GM18507 (cell line): ENCODE measurements at places on chromosomes 6 and 20.

GRCh38 chr20:17571153-17571527 lies 1.3 kb downstream of the DSTN start:
- no peak for DNase-seq

DNA sequence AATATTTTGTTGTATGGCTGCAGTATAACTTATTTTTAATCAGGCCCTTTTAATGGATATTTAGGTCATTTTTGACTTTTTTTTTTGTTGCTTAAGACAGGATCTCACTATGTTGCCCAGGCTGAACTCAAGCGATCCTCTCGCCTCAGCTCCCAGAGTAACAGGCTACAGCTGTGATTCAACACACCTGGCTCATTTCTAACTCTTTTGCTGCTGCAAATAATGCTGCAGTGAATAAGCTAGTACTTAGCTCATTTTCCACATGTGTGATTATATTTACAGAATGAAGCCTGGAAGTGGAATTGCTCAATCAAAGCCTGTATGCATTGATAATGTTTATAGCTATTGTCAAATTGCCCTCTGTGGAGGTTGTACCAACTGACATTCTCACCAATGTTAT lies 1.1 kb downstream of the GTSF1L start:
- no peak for DNase-seq

DNA sequence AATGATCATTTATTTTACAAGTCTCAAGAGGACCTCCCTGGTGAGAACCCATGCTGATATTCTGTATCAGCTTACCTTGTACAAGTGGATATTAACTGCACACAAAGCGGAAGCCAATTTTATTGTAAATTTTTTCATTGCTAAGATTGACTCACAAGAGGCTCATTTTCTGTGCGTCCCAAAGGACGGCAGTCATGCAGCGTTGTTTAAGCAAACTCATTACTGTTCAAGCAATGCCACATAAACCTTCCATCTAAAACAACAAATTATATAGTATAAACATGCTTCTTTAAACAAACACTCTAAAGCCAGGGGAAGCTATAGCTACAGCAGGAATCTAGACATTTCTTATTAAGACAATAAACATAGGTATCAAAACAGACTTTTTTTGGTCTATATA lies 575.3 kb downstream of the FRK start:
- DNase-seq: no peak

- DNase-seq: no peak
Measured at GRCh38 chr20:58402305-58402704, 13.3 kb downstream of the VAPB start.

- no peak for DNase-seq
Measured at GRCh38 chr20:39654171-39654570, 692.0 kb downstream of the DHX35 start.

DNA sequence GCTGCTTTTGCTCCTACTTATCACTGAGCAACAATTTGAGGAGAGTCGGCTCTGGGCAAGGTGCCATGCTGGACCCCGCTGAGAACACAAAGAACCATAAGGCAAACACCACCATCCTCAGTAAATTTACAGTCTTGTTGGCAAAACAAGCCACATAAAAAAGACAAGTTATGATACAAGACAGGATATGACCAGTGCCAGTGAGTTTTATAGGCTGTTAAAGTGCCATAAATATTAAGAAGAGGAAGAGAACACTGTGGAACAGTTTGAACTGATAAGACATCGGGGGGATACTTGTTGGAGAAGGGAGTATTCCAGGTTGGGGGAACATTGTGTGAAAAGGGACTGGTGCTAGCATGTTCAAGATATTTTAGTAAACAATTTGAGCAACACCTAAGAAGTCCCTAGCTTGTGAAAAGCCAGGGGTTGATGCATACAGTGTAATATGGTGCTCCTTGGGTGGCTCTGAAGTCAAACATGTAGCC lies 25.3 kb upstream of the RIPOR2 start:
- DNase-seq: no peak

DNA sequence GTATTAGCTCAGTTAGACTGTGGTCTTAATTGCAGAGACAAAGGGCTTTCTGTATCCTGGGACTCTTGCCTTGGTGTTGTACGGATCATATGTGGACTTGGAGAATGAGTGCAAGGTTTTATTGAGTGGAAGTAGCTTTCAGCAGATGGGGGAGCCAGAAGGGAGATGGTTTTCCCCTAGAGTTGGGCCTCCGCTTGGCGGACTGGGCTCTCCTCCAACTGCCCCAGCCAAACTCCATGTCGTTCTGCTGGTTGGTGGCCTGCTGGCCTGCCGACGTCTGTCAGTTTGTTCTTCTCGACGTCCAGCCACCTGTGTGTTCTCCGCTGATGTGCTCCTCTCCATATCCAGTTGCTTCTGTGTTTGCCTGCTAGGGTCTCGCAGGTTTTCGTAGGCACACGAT lies 189.5 kb upstream of the FLRT3 start:
- no peak for DNase-seq

DNA sequence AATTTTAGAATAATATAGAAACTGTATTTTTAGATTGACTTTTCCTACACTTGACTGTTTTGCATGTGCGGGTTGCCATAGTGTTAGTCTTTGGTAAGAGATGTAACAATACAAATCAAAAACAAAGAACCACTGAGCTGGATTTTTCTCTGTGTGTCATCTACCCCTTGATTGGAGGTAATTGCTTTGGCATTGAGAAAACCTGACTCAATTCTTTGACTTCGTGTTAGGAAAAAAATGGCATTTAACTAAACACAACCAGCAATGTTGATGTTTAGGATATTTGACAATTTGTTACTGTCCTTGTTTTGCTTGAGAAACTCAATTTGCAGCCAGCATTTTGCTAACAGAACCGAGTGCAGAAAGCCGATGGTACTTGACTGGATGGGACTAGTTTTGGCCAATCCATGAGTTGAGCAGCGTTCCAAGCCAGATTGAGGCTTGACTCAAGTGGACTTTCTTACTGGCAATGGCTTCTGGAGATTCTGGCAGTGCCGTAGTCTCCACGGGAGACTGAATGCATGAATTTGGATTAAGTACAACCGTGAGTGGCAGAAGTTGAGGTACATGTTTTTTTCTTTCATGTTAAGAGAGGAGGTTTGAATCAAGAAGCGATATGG lies 17.1 kb downstream of the TPBG start:
- no peak for DNase-seq

DNA sequence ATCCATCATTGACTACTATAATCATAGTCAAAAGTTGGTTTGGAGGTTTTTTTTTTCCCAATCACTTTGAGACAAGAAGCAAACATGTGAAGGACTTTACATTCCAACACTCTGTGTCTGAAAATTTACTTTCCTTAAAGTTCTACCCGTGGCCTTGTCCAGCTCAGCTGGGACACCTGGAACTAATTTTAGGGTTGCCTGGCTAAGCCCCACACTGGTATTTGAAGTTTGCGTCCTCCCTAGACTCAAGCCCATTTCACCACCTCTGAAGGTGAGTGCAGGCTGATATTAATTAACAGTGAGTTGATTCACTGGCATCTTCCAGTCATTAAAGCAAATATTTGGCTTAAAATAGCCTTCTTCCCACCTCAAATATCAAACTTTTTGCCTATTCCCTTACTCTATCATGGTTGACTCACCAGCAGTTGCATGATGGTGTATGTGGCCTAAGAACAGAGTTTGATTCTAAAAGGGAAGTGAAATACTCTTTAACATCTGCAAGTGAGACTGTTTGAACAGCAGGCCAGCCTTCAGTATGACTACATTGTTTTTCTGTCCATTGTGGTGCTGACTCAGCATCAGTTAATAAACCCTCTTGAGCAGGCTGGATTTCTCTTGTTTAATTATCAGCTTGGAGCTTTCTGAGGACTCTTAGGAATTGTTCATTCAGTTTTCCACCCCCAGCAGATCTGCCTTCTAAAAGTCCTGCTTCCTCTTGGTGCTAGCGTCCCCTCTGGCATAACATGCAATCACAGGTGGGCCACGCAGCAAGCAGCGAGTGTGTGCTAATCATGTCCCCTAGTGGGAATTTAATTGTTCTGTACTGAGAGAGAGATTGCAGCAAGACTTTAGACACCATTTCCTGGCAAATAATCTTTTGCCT lies 1.8 kb upstream of the PRDM1 start:
- no peak for DNase-seq

DNA sequence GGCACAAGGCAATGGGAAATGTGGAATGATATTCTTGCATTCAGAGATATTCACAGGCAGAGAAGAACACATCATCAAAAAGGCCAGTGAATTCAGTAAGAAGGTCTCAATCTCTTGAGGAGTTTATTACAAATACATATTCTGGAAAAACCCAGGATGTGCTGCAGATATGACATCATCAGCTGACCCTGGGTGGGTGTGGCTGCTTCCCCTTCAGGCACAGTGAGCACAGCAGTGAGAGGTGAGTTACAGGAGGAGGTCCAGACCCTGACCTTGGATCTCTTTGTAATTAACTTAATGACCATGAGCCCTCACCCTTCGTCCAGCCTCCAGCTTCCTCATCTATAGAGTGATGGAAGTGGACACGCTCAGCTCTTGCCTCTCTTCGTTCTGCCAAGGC lies 147.5 kb upstream of the SYNDIG1 start:
- no peak for DNase-seq
